ENCODE measurements at places on chromosomes 3 and 15.

GRCh38 chr15:35218215-35218614, 133.1 kb upstream of the NANOGP8 start:
- no peak for DNase-seq

GRCh38 chr3:20608054-20608738, 422.2 kb upstream of the SGO1 start:
- peak; percentile 3 for DNase-seq

DNA sequence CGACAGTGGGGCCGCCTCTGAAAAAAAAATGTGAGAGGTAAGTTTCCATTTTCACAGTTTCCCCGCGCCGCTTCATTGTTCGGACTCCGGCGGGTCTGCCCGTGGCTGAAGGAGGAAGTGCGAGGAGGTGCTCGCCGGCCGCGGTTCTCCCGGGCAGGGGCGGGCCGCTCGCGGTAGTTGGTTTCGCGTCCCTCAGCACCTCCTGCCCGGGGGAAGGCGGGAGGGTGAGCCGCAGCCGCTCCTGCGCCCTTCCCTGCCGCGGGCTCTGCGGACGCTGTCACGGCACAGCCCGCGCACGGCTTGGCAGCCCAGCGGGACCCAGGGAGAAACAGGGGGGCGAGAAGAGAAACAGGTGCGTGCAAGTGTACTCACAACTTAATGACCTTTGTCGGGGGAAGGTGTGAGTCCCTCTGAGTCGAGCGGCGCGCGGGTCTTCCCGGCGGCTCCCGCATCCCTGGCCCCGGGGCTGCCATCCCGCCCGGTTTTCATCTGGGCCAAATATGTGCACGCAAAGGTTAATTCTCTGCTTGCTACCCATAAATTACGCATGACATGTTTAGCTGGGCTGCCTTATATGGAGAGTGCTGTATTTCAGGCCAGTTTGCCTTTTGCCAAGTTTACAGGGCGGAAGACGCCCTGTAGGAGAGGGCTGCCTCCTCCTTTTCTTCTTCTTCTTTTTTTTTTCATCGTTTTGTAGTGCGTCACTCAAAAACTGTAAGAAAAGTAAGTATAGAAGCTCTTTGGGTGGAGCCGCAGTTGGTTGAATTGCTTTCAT, 514 bp downstream of the MBNL1 start:
- peak; percentile 81 for DNase-seq

DNA sequence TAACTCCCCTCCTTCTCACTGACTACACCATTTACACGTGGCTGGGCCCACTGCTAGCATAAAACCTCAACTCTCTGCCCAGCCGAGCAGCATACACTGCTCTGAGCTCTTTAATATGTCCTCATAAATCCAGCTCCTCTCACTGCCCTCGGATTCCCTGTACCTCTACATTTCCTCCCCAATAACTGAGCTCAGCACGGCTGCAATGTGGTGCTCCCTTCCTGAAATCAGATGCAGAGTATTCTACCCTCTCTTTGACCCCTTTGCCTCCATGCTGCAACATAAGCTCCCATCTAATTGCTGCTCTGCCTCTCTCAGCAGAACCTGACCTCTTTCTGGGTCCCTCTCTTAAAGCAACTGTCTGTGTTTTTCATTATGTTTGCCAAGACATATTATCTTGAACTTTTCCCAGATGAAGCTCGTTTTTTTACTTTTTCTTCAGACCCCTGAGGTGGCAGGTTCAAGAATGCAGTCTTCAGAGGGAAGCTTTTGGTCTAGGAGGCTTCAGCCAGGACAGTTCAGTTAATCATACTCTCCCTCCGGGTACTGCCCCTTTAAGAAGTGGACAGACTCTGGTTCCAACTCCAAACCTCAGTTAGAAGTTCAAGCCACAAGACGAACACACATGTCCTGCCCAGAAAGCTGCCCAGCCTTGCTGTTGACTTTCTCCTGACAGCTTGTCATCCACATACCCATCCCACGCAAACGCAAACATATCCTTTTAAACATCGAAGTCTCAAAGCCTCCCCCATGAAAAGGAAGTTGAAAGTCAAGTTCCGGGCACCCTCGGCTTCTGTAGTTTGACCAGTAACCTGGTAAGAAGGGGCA, 81.1 kb upstream of the NEO1 start:
- no peak for DNase-seq

- DNase-seq: no peak
Observed at GRCh38 chr3:184691397-184692231, 20.2 kb downstream of the MAGEF1 start.

DNA sequence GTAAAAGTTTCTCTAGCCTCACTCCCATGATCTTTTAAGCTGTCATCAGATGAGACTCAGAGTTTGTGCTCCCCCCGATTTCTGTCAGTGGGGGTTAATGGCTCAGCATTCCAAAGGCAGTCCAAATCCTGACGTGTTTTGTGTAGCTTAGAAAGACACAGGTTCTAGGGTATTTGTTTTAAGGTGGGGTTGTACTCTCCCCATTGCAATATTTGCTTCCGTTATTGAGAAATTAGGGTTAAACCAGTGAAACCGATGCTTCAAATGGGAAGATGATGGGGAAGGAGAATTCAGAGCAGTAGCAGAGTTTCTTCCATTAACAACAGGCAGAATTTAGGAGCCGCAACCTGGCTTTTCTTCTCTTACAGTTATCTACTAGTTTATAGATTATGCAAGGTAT, 3.4 kb downstream of the PIGB start:
- no peak for DNase-seq

GRCh38 chr15:39127925-39128617, 452.8 kb upstream of the THBS1 start:
- peak; percentile 96 for DNase-seq

- no peak for DNase-seq
Observed at GRCh38 chr3:86792316-86792715, 198.6 kb downstream of the VGLL3 start.

DNA sequence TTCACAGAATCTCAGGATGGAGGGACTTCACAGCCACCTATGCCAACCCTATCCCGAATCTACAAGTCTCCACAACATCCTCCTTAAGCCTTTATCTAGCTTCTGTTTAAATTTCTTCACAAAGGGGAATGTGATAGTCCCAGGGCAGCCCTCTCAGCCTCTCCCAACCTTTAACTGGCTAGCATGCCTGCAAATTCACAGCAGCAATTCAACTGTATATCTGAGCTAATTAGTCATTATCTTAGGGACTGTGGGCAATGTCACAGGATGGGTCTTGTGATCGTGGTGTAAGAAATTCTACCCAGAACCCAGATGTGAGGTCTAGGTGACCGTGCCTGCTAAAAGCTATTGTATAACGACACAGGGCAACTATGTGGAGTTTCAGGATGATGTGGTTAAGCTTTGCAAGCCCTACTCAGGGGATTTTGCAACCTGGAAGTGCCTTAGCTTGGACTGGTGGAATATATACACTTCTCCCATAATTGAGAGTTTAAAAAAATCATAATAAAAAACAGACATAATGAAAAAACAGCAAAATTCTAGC, 65.5 kb upstream of the FBN1 start:
- DNase-seq: no peak

- no peak for DNase-seq
Observed at GRCh38 chr3:131847966-131848510, 186.8 kb downstream of the CPNE4 start.

- DNase-seq: no peak
Observed at GRCh38 chr3:64336488-64336887, 111.2 kb upstream of the PRICKLE2 start.

DNA sequence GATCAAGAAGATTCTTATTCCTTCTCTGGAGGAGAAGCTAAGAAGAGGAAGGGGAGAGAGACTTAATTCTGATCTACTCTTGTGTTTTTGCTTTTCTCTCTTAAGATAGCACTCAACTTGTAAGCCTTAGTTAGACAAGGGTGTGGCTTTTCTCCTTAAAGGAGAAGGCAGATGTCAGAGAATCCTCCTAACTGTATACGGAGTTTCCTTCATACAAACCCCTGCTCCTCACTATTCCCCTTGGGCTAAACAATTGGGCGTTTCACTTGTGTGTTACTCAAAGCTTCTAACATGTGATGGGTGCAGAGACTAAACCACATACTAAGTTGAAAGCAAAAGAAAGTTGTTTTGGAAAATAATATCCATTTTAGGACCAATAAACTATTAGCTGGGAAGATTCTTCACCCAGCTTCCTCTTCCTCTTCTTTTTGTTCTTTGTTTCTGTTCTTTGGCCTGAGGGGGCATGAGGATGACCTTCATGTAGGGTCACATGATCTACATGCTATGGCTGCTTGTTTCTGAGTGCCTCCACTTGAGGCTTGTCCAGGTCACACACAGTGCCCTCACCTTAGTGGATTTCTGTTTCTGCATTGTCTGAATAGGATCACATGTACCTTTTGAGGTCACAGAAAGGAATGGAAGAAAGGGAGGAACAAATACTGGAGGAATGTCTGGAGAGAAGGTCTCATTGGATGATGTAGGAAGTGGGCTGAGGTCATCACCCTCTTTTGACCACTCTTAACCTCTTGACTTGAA, 14.6 kb downstream of the SPINK8 start:
- DNase-seq: no peak

DNA sequence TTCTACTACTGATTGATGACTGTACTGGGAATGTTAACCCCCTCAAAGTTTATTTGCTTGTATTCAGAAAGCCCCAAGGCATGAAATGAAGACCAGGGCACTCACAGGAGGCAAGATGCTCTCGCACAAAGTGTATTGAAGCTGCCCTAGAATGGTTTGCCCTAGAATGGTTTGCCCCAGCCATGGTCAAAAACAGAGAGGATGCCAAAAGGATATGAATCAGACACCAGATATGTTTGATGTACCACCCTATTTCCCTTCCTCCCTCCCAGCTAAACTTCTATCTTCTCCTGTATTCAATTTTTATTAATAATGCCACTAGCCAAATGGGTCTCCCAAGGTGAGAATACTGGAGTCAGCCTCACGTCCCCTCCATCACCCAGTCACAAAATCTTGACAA, 101.3 kb downstream of the TMCO5A start:
- DNase-seq: peak; percentile 54

DNA sequence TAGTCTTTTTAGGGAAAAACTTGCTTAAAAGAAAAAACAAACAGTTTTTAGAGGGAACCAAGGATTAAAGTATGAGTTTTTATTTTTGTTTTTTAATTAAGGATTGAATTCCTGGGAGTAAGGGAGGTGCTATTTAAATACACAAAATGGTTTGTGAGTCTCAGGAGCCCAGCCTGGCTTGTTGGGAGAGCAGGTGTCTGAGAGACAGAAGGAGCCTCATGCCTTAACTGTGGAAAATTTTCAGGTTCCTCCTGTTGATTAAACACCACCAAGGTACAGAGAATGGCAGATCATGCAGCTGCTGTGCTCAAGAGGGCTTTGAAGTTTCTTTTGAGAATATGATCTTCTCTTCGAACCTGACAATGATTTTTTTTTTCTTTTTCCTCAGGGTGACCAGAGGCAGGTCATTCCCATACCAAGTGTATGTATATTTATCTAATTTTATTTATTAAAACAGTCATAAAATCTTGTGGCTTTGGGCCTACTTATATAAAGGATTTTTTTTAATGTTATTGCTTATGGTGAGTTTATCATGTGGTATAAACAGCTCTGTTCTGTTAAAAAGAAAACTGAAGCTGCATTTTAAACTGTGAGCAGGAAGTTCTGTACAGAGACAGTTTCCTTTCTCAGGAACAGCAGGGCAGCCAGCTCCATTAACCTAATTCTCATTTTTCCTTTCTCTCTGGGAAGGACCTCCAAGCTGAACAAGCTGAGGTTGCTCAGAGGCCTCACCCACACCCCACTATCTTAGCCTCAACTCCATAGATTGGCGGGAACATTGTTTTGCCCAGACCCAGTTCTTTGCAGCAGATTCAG, 33.7 kb upstream of the VILL start:
- DNase-seq: no peak

DNA sequence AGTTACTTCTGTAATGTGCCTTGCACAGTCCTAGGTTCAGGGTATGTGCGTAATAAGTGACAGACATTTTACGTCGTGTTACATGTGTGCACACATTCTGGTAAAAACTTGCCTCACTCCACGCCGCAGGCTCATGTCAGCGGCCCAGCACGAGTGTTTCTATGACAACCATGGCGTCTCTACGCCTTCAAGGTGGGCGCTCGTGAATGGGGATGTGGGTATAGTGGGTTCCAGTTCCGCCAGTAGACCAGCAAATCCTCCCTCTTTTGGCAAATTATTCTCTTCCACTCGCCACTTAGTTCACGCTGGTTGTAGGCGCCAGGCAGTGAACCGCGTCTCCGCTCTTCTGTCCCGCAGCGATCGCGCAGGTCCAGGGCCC, 40.3 kb downstream of the CHST14 start:
- no peak for DNase-seq

DNA sequence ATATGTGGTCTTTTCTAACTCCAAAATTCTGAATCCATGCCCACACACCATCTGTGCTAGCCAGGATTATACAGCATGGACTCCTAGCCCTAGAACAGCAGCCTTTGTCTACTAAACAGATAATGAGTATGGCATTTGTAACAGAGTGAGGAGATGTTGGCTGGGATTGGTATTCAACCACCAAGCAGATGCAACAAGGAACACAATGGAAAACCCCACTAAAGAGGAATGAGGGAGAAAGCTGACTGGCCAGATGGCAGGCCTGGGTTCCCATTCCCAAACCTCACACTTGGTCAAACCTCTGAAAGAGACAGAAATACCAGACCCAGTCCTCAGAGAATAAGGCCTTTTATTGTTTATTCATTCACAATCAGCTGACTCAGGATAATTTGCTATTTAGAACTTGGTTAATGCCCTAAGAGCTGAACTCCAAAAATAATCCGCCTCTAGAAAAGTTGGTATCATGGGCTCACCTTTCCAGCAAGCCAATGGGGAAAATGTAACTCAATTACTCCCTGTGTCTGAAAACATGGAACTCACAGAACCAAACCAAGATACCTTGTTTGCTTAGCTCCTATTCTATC, 145.6 kb downstream of the LRRC3B start:
- DNase-seq: no peak

DNA sequence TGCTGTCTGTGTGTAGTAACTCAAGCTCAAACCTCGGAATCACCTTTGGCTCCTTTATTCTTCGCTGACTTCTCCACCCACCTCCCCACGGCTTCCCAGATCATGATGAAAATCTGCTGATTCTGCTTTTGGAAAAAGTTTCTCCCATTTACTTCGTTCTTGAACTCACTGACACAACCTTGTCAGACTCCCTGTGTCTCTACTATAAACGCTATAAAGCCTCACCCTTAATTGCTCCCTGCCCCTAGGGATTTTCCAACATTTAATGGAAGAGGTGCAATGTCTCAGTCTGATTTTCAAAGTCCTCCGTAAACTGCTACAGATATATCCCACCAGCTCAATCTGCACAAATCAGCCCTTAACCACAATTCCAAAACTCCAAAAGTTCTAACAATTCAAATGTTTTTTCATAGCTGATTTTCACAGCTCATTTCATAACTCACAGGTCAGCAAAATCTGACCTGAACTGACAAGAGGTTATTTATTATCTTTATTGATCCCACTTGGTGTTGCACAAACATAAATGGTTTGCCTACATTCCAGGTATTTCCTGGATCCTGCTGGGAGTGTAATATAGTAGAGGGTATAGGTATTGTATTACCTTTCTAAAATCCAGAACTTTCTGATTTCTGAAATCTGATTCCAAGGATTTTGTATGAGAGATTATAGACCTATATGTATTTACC, 129.4 kb downstream of the PLD1 start:
- no peak for DNase-seq

- DNase-seq: peak; percentile 75
Observed at GRCh38 chr3:15339786-15340215, 7.4 kb upstream of the SH3BP5 start.

GRCh38 chr3:50246517-50246954, 10.5 kb downstream of the GNAI2 start:
- DNase-seq: peak; percentile 99

GRCh38 chr3:100972867-100973266, 20.4 kb downstream of the ABI3BP start:
- peak; percentile 49 for DNase-seq

- peak; percentile 54 for DNase-seq
Observed at GRCh38 chr3:42680271-42680670, 5.1 kb upstream of the KLHL40 start.

- DNase-seq: no peak
Observed at GRCh38 chr3:71005702-71006321, 577.7 kb downstream of the FOXP1 start.
